ENCODE measurements at places on chromosomes 7 and 10.

- DNase-seq: no peak
These were observed 223.7 kb upstream of the HABP2 start for GRCh38 chr10:113329121-113329596.

- DNase-seq: no peak
These were observed 807.4 kb downstream of the TNS3 start for GRCh38 chr7:46774515-46774914.

DNA sequence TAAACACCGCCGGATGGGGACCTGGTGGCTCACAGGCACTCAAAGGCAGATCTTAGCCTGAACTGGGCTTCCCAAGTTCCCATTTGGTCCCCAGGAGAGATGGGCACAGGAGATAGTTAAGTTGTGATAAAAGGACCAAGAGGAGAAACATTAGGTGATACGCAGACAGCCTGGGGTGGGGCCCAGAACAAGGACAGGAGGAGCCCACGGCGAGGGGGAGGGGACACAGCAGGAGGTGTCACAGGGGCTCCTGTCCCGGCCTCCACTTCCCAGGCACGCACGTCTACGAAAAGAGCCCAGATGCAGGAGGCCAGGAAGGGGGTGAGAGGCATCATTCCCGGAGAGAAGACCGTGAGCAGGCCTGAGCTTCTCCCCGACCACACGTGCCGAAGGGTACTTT, 16.3 kb upstream of the DNAAF5 start:
- no peak for DNase-seq

DNA sequence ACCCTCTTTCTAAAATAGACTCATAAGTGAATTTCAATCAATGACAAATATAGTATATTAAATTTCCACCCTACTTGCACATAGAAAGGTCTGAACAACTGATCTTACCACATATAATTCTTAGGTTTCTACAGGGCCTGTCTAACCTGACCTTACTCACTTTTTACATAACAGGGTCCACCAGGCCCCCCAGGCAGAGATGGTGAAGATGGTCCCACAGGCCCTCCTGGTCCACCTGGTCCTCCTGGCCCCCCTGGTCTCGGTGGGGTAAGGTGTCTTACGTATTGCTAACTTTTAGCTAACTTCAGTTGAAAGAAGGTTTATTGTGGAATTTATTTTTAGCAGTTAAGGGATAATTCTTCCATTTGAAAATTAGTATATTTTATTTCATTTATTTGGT, 5.3 kb downstream of the COL1A2 start:
- no peak for DNase-seq

DNA sequence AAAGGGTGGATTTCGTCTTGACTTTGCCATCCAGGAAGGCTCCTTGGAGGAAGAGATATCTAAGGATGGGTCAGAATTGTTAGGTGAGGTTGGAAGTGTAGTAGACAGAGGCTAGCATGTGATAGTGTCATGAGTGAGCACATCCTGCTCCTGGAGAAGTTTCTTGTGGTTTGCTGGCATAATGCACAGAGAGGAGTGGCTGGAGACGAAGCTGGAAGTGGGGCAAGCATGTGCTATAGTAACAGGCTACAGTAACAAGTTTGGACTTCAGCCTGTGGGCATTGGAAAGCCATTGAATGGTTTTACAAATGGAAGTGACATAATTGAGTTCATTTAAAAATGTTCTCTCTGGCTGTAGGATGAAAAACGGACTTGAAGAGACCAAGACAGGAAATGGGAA, 175.6 kb upstream of the VWC2 start:
- no peak for DNase-seq

DNA sequence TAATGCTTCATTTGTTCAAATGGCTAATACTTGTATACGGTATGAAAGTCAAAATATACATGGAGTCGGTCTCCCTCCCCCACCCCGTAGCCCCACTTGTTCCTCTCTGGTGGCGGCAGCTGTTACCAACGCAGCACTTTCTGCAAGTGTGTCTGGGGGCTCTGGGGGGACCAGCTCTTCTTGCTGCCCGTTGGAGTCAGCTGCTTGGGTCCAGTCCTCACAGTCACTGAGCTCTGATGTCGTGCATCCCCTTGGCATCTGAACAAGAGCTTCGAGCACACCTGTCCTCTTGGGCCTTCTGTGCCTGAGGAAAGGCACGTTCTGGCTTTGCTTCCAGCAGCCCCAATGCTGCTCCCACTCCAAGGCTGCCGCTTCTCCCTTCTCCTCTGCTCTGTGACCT, 493.1 kb downstream of the PLXNA4 start:
- no peak for DNase-seq

GRCh38 chr10:74558897-74559296, 267.5 kb upstream of the KAT6B start:
- DNase-seq: no peak

- no peak for DNase-seq
These were observed 51.2 kb upstream of the CFAP46 start for GRCh38 chr10:132993271-132994184.

DNA sequence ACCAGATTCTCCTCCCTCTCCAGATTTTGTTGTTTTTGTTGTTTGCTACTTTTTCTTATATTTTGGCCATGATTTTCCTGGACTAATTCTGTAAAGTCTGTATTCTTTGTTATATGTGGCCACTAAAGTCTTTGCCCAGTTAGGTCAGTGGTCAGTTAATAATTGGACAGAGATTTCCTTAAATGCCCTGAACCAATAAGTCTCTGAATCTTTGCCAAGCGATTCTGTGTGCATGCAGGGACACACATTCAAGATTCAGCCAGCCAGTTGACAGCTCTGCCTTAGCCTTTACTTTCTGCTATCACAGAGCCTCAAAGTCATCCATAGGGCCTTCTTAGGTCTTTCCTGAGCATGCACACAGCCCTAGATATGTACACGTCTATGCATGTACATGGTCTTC, 11.0 kb upstream of the COL17A1 start:
- no peak for DNase-seq

- DNase-seq: no peak
These were observed 262.1 kb downstream of the LRMDA start for GRCh38 chr10:75693489-75693888.

- DNase-seq: no peak
These were observed 30.0 kb downstream of the MTERF1 start for GRCh38 chr7:91850455-91850854.
